ENCODE measurements at places on chromosomes 2 and 18.

- no peak for DNase-seq
Measured at GRCh38 chr2:97751752-97752151, 38.4 kb downstream of the ZAP70 start.

DNA sequence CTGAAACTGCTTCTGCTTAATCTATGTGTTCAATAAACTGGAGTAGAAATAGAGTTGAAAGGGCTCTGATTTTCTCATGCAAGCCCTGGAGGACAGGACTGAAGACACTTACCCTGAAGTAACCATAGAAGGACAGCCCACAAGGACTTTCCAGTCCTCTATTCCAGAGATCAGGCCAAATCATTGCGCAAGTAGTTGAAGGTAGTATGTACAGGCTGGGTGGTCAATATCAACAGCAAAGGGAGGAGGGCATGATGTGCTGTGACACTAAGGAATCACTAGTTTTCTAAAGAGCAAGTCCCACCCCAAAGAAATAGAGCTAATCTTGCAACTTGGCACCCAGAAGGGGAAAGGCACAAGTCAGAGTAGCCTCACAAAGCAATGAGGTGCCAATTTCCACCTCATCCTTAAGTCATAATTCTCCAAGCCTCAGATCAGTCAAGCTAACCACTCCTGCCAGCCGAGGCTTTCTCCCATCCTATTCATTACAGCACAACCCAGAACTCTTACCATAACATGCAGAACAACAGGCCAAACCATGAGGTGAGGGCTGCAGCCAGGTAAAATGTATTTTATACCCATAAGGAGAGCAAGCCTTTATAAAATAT is 533.5 kb downstream of the TNS1 start:
- no peak for DNase-seq

DNA sequence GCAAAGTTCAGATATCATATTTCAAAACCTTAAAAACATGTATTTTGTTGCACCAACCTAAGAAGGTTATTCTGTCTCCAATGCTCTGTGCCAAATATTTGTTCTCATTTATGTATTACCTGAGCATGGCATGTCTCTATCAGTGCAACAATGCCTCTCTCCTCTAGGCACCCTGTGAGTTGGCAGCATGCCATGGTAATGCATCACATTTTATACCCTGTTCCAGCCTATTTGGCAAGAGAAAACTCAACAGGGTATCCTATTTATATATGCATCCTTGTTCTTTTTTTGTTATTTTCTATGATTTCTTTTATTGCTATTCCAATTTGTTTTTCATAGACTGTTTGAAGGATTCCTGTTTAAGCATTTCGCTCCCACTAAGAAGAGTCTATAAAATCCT is 126.3 kb upstream of the NRXN1 start:
- DNase-seq: no peak

GRCh38 chr2:215060861-215061536 is 77.4 kb downstream of the ABCA12 start:
- no peak for DNase-seq

DNA sequence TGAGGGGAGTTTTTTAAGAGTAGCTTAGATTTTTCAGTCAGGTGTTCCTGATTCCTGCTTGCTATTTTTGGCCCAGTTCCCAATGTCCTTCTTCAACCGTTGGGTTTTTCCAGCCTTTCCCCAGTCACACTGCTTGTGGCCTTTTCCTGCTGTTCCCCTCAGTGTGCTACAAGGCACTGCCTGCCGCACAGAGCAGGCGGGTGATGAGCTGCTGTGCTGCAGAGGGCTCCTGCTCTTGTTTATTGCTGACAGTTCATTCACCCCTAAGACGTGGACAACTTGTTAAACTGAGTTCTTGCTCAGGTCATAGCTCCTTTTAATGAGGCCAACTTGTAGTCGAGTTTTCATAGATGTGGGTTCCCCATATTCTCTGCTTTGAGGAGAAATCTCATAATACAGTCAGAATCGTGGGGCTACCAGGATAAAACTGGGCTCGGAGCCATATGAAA is 20.6 kb downstream of the EIF4E2 start:
- DNase-seq: no peak

DNA sequence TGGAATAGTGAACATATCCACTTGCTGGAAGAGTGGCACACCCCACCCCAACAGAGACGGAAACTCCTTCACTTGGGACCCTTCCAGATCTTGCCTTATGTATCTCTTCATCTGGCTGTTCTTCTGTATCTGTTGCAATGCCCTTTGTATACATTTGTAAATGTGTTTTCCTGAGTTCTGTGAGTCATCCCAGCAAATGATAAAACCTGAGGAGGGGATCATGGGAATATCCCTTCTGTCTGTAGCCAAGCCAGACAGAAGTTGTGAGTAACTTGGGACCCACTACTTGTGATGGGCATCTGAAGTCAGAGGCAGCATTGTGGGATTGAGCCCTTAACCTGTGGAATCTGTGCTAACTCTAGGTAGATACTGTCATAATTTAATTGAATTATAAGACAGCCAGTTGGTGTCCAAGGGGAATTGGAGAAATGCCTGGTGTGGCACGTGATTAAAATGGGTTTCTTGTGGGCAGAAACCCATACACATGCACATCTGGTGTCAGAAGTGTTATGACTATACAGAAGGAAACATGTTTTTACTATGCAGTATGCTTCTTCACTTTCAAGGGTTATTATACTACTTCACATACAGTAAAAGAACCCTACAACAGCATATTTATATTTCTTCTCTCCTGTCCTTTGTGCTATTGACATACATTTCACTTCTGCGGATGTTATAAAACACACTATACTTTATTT is 32.3 kb upstream of the TMEM247 start:
- DNase-seq: peak; percentile 18

DNA sequence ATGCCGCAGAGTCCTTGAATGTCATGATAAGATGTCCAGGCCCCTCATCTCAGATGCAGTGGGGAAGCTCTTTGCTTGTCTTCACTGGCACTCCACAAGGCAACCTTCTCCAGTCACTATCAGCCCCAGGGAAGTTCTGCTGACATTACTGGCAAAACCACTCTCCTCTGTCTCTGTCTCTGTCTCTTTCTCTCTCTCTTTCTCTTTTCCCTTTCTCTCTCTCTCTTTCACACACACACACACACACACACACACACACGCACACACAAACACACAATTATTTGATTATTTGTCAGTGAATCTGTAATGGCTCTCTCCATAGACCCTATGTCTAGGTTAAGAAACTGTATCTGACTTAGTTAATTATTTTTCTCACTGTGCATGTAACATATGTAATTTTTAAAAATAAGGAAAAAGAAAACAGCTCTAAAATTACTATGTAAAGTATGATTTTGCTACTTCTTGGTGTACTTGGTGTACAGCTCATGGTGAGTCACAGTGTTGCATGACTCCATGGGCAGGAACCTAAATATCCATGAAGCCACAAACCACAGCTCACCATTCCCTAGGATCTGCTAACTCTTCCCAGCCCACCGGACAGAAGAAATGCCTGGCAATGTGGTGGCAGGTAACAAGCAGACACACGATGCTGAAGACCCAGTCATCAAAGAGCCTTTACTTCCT is 594.9 kb upstream of the ID2 start:
- DNase-seq: peak; percentile 85

GRCh38 chr2:10178751-10179150 is 56.2 kb downstream of the RRM2 start:
- no peak for DNase-seq

- DNase-seq: peak; percentile 35
Measured at GRCh38 chr2:237967463-237967951, 693 bp downstream of the UBE2F start.

DNA sequence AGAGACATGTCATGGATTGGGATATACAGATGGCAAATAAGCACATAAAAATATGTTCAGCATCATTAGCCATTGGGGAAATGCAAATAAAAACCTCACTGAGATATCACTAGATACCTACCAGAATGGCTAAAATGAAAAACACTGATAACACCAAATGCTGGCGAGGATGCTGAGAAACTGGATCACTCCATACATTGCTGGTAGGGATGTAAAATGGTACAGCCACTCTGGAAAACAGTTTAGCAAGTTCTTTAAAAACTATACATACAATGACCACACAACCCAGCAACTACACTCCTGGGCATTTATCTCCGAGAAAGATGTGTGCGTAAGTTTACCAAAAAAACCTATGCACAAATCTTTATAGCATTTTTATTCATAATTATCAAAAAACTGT is 13.9 kb downstream of the PIAS2 start:
- no peak for DNase-seq

DNA sequence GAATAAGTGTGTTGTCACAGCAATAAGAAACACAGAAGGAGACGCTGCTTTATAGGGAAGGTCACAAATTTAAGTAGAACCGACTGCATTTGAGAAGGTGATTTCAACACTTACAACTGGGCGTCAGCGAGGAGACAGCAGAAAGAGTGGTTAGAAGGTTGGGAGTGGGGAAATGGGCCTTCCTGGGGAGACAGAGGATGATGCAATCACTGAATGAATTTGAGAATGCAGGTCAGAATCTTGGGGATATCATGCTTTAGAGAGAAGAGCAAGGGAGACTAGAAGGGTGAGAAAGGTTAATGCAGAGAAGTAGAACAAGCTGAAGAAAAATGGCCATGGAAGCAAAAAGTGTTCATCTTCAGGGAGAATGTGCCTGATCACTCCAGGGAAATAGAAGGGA is 616.1 kb upstream of the FAM98A start:
- no peak for DNase-seq

DNA sequence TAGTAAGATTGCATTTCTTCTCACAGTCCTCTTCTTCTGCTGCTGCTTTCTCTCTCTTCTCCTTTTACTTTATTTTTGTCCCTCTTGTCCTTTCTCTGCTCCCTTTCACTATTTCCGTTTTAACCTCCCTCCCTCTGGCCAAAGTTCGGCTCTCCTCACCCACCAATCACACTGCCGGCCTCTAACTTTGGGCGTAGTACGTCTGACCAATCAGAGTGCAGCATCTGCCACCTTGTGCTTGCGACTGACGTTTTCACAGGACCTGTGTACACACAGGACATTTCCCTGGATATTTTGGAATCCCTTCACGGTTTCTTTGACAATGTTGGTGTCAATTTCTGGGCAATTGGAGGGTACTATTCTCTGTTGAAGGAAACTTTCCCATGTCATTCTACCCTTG is 22.6 kb upstream of the ICOS start:
- no peak for DNase-seq

DNA sequence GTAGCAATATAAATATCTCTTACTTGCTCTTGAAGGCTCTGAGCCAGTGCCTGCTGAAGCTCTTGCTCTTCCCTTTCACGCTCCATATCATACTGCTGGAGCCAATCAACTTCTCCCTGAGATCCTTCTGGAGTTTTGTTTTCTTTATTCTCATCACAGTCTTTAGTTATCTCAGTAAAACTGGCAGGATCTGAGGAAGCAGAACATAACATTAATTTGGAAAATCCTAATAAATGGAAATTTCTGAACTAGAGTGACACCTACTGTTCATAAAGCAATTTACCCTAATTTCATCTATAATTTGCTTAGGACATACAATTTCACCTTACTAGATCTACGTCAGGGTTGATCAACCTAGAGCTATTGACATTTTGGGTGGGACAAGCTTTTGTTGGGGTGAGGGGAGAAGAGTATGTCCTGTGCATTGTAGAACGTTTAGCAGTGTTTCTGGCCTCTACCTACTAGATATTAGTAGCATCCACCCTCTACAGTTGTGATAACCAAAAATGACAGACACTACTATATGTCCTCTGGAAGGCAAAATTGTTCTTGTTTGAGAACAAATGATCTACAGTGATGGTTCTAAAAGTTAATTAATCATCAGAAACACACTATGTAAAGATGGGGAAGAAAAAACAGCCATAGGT is 47.2 kb downstream of the VIL1 start:
- DNase-seq: peak; percentile 49

GRCh38 chr18:34938090-34938489 is 103.1 kb upstream of the MAPRE2 start:
- DNase-seq: no peak

GRCh38 chr2:179344280-179344964 is 79.8 kb upstream of the SESTD1 start:
- DNase-seq: peak; percentile 11

DNA sequence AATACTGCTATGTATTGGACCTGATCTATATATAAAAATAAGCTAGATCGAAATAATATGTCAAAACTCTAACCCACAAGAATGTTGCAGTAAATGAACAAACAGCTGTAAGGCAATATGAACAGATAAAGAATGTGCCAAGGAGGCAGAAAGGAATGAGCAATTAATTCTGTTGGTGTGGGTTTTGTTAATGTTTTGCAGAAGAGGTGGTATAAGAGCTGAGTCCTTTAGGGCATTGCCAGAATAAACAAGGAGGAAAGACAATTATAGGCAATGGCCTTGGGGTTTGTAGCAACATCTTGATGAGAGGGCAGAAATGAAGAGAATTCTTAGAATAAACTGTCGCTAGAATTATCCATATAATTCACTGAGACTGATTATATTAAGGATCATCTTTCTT is 240.9 kb upstream of the GULP1 start:
- no peak for DNase-seq

DNA sequence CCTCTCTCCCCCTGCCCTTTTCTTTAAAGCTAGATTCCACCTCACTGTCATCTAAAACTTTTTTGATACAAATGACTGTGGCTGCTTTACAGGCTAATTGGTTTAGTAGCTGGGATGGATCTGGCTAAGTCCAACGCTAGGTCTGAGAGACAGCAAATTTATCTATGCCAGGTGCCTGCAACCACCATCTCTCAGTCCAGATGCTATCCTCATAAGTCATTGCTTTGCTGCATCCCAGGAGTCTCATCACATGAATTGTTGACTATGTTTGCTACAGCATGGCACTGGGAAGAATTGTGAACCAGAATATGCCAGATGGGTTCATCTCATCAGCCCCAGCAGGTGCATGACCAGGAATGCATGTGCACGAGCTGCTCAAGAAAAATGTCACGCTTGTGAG is 100.0 kb upstream of the PID1 start:
- no peak for DNase-seq

DNA sequence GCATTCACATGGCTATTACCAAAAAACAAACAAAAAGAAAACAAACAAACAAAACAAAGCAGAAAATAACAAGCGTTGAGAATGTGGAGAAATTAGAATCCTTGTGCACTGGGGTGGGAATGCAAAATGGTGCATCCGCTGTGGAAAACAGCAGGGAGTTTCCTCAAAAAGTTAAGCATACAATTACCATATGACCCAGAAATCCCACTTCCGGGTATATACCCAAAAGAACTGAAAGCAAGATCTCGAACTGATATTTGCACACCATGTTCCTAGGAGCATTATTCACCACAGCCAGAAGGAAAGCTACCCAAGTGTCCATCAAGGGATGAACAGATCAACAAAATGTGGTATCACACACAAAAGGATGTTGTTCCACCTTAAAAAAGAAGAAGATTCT is 17.9 kb upstream of the TEX51 start:
- DNase-seq: no peak

DNA sequence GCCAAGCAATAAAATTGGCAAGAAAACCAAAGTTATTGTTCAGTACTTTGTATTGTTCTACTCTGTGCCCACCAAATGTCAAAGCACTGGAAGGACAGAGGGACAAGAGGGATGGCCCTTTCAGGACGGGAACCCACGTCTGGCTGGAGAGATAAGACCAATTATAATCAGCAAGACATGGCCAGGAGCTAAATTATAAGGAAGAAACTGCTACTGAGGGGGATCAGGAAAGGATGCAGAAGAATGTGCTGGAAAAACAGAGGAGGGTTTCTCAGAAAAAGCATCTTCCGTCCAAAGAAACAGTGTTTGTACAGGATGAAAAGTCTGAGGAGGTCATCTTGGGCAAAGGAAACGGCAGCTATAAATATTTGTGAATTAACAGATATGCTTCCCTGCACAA is 46.4 kb upstream of the NARS1 start:
- DNase-seq: no peak

- DNase-seq: no peak
Measured at GRCh38 chr2:116820986-116821385, 993.5 kb upstream of the DDX18 start.
